ENCODE measurements at places on chromosomes 4 and X. TPM values are rescaled to one million over a fixed set of nuclear protein-coding genes. Genes with fewer than 3 reads are reported as not detected.

DNA sequence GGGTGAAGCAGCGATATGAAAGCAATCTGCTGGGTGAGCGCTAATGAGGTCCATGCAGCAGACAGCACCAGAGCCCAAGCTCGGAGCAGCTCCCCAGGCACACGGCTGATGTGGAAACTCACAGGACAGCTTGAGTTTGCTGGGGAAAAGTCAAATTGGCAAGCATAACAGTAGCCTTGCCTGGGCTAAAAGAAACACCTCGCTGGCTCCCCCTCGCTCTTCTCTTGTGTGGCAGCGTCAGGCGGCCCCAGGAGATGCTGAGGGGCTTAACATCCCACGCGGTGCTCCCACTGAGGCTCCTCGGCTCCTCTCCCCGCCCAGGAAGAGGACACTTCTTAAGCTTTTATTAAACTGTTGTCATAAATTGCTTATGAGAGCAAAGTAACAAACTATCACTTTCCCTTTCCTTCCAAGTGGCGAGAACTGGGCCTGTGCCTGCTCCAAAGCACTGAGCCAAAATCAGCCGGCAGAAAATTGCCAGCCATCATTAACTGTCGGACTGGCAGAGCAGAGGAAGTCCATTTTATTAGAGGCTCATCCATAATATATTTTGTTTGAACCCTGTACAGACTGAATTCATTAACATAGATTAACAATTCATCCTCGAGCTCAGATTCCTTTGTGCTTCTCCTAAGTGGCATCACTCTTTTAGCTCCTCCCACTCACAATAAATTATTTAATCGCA, 111.4 kb downstream of the TSPAN5 start:
- DNase-seq = peak; percentile 74

GRCh38 chr4:114302472-114302871, 296.1 kb upstream of the UGT8 start:
- no peak for DNase-seq

NR0B1 gene
- polyA plus RNA-seq = 5.8 TPM

HNRNPH2 gene
- 55.2 TPM for polyA plus RNA-seq

DNA sequence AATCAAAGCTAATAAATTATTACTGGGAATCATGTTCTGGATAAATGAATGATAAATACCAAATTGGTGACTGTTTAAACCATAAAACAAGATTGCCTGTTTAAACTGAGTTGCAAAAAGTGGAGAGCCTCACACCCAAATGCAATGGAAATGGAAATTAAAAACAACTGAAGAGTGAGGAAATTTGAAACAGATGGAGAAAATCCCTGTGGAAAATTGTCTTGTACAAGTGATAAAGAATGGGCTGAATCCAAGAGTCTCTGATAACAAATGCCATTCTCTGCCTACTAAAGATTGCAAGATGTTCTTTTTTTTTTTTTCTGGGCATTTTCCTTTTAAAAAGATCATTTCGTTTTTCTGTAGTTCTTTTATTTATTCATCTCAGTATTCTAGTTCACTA, 426.3 kb downstream of the NLGN4X start:
- no peak for DNase-seq

SPATA4 gene
- polyA plus RNA-seq = 0.58 TPM

DNA sequence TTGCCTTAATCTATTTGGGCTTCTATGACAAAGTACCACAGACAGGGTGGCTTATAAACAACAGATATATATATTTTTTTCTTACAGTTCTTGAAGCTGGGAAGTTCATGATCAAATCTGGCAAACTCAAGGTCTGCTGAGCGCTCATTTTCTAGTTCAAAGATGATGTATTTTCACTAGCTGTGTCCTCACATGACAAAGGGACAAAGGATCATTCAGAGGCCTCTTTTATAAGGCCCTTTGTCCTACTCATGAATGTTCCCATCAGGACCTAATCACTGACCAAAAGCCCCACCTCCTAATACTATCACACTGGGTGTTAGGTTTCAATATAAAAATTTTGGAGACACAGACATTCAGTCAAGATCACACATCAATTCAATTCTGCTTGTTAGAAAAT, 2025.2 kb downstream of the PCDH7 start:
- no peak for DNase-seq

DNA sequence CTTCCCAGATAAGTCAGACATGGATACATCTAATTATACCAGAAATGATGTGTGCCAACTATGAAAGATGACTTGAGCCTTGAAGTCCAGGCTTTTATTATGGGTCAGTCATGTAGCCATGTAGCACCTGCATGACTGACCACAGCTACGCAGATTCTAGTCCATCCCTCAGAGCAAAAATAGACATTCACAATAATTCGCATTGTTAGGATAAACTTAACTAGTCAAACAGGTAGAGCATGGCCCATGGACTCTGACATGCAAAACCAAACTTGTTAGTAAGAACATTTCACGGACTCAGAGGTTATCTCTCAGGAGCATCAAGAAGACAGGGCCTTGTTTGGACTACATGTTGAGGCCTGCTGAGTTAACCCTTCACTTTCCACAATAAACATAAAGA, 132.6 kb downstream of the PWWP3B start:
- no peak for DNase-seq

RHOXF2 gene
- not detected for polyA plus RNA-seq

EFHC2 gene
- 0.29 TPM for polyA plus RNA-seq

DNA sequence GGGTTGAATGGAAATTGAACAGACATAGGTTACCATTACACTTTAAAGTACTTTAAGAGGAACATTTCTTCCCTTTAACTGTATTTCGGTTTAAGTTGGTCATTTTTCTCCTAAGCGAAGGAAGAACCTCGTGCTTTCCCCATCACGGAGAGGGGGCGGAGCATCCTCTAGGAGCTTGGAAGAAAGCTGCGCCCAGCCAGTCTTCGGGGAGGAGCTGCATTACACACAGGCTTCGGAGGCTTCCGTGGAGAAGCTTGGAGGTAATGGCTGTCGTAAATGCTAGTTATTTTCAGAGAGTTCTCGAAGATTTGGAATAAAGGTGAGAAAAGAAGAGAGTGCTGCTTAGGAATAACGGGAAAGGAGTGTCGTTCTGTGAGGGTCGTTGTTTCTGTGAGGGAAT, at the start of gene PWWP3B:
Gene PWWP3B (plus strand): TSS at position 199 of the 400 bp plus-strand sequence. CDS start 37,128 bp downstream, outside the sequence.
- peak; percentile 63 for DNase-seq

GRCh38 chrX:41664375-41664901, 24.3 kb upstream of the GPR34 start:
- no peak for DNase-seq

- peak; percentile 87 for DNase-seq
Observed at GRCh38 chrX:102651242-102652011, at the start of gene GPRASP1. Gene GPRASP1 (plus strand): TSS chrX:102651483. CDS start chrX:102653914, 2,431 bp downstream.

DNA sequence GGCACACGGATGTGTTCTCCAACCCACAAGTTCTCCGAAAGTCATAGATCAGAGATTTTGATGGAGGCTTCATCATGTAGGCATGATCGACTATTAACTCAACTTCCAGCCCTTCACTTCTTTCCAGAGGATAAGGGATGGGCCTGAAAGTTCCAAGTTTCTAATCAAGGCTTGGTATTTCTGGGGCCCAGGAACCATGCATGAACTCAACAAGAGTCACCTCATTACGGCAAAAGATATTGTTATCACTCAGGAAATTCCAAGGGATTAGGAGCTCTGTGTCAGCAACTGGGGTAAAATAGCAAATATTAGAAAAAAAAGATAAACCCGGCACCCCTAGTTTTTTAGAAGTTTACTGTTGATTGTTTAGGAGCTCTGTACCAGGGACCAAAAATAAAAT, 240.1 kb upstream of the PPP1R2C start:
- no peak for DNase-seq

TRIML2 gene
- polyA plus RNA-seq = not detected

- DNase-seq = no peak
Observed at GRCh38 chr4:106695501-106696262, 327.1 kb upstream of the GIMD1 start.

GRCh38 chr4:71382900-71383560, 44.2 kb downstream of the SLC4A4 start:
- no peak for DNase-seq

DNA sequence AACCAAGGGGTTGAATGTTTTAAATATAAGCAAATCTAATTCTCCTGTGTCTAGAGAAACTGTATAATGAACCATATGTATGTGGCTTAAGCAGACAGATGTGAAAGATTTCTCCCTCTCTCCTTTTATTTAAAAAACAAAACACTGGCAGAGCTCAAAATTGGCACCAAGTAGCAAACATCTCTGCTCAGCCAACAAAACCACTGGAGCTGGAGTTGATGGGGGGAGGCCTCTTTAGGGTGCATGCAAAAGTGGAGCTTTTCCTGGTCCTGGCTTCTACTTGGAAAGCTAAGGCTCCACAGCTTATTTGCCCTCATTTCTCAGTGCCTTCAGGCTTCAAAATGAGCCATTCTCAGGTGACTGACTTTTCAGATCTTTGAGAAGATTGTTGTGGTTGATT, 95.6 kb downstream of the REPS2 start:
- DNase-seq = no peak

- DNase-seq = no peak
Observed at GRCh38 chr4:109979920-109980717, 67.4 kb downstream of the EGF start.

- no peak for DNase-seq
Observed at GRCh38 chrX:155216940-155217440, 730 bp downstream of the VBP1 start.

GRCh38 chr4:167868163-167868562, 224.2 kb upstream of the ANXA10 start:
- DNase-seq = no peak

DNA sequence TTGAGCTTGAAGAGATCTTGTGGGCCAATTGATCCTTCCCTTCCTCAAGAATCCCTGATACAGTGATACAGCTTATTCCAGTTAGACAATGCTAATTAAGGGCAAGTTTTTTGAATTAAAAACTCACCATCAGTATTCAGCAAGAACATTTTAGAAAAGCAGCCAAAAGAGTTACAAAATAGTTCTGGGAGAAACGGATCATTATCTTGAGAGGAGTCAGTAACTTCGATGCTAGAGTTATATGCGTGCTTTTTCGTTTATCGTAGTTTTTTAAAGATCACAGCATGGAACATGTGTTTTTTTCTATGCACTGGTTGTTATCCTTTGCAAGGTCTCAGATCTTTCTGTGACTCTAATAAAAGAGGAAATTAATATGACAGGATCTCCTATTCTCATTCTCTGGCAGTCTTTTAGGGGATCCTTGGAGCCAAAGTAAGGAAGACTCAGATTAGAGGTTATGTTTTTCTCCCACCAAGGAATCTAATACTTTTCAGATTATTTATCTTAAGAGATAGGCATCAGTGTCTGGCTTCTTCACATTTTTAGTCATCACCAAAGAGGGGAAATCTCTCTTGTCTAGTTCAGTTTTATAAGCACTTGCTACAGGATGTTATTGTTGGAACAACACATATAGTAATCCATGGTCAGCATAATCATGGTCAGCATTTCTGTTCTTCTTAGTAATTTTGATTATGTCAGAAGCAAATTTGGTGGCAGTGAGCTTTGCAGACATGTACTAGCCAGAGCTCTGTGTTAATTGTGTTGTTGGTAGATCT, 109.7 kb downstream of the PDLIM5 start:
- no peak for DNase-seq

DNA sequence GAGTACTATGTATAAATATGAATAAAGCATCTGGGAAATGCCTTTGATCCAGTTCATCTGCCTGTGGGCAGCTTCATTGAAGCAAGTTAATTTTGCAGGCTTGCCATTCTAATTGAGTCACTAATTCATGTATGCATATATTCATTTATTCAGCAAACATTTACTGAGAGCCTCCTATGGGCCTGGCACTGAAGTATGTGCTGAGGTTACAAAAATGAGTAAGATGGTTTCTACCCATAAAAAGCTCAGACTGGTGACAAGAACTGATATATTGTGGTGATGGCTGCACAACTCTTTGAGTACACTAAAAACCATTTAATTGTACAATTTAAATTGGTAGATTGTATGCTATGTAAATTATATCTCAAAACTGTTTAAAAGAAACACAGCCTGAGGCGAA, 1.1 kb upstream of the MRPL1 start:
- DNase-seq = peak; percentile 37

DNA sequence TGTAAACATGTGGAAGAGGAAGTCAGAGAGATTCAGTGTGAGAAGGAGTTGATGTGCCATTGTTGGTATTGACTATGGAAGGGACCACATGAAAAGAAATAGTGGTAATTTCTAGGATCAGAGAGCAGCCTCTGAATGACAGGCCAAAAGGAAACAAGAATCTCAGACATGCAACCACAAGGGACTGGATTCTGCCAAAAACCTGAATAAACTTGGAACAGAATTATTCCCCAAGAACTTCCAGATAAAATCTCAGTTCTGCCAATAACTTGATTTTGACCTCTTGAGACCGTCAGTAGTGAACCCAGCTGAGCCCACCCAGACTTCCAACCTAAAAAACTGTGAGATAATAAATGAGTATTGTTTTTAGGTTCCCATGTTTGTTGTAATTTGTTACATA, 653.6 kb upstream of the NR3C2 start:
- no peak for DNase-seq

DGKQ gene
- 4.4 TPM for polyA plus RNA-seq

DNA sequence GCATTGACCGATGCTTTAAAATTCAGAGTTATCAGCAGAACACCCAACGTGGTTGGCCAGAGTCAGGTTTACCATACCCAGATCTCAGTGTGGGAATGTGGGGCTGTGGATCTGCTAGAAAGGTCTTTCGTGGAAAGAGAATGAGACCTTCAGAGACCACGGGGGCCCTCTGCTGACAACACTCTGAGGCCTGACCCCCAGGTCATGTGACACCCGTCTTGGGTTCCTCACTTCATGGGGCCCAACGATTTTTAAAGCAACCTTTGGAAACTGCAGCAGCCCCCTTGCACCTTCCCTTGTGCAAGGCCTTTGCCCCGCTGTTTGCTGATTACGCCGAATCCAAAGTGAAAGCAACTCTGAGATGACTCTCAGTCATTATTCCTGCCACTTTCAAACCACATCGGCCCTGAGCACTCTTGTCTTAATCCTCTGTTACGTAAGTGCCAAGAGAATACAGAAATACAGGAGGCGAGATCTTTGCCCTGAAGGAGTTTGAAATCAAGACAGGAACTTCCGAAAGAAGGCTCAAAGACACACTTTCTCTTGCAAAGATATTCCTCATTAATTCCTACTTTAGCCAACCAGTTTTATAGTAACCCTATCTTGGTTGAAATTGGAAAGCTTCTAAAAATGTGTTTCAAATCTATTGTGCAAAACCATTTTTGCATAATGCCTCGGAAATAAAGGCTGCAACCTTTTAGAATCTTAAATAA, 88.3 kb downstream of the EVC2 start:
- DNase-seq = no peak

TMEM255A gene
- polyA plus RNA-seq = 1.4 TPM

- DNase-seq = no peak
Observed at GRCh38 chrX:123487236-123487635, 245.6 kb downstream of the THOC2 start.

DNA sequence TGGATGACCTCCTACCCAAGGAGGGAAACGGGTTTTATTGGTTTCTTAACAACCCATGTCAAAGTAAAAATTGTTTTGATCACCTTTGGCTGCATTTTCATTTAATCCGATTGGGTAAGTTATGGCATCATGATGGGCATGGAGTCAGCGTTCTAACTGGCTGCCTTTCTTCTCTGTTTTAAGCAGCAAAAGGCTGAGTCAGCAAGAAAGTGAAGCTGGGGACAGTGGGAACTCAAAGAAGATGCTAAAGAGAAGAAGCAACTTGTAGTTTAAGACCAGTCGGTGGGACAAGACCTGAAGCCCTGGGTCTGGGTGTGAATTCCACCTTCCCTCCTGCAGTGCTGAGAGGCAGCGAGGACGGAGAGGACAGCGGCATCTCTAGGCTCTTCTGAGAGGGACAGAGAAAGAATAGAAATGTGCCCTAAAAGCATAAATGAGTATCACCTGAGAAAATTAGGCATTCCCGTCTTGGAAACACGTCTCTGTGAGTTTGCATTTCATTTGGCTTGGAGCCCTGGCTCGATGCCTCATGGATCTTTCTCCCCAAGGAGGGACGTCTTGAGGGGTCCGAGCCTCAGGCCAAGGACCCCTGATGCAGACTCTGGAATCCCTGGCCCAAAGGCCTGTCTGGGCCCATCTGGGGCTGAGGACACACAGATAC, 82.0 kb downstream of the CRMP1 start:
- DNase-seq = no peak
